ENCODE measurements at places on chromosomes 13 and 19.

DNA sequence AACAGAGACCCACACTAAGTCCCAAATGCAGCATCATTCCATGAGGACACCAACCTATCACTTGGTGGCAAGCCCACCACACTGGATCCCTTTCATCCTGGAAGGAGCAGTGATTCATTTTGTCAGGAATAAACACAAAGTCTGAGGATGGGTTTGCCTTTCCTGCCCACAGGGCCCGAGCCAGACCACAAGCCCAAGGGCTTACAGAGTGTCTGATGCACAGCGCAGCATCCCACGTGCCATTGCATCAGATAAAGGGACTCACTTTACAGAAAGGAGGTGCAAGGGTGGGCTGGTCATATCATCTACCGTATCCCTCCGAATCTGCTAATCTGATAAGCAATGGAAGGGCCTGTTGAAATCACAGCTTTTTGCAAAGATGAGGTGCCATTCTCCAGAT is 12.2 kb upstream of the KCTD15 start:
- DNase-seq: no peak

- no peak for DNase-seq
Measured at GRCh38 chr19:43476606-43477005, 11.2 kb upstream of the LYPD3 start.

GRCh38 chr13:109154546-109154945 is 525.1 kb downstream of the MYO16 start:
- no peak for DNase-seq

- no peak for DNase-seq
Measured at GRCh38 chr13:53638040-53638439, 609.4 kb downstream of the OLFM4 start.

All from GM12864 (cell line).